ENCODE measurements at places on chromosomes 1 and 21.

- no peak for DNase-seq
These were observed 104.4 kb downstream of the GLIS1 start for GRCh38 chr1:53634571-53634979.

GRCh38 chr1:80375662-80376061 is 1369.1 kb upstream of the ADGRL4 start:
- DNase-seq = no peak

DNA sequence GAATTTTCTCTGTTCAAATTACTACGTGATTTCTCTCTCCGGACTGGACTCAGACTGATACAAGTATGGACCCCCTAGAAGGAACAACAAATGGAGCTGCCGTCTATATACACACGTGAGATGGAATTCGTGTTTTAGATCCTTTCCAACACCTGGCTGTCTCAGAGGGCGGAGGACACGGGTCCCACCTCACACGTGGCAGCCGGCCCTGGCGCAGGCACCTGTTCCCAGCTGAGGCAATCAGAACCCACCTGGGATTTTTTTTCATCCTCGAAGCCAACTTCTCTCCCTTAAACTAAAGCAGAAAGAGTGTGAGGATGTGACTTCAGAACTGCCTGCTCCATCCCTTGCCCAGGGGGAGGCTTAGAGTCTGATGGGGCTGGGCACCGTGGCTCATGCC is 34.1 kb upstream of the SCCPDH start:
- DNase-seq = no peak

DNA sequence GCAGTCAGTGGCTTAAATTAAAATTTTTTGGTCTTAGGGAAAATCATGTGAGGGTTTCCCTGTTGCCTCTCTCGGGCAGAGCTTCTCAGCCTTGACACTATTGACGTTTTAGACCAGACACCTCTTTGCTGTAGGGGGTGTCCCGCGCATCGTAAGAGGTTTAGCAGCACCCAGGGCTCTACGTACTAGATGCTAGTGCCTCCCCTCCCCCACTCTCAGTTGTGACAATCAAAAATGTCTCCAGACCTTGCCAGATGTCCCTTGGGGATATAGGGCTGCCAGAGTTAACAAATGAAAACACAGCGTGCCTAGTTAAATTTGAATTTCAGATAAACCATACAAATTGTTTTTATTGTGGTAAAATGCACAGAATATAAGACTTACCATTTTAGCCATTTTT is 293.3 kb downstream of the DISC1 start:
- no peak for DNase-seq

GRCh38 chr1:111561328-111561727 is 57.9 kb upstream of the ADORA3 start:
- DNase-seq = no peak

GRCh38 chr1:186648613-186649012 is 31.6 kb downstream of the PTGS2 start:
- no peak for DNase-seq

DNA sequence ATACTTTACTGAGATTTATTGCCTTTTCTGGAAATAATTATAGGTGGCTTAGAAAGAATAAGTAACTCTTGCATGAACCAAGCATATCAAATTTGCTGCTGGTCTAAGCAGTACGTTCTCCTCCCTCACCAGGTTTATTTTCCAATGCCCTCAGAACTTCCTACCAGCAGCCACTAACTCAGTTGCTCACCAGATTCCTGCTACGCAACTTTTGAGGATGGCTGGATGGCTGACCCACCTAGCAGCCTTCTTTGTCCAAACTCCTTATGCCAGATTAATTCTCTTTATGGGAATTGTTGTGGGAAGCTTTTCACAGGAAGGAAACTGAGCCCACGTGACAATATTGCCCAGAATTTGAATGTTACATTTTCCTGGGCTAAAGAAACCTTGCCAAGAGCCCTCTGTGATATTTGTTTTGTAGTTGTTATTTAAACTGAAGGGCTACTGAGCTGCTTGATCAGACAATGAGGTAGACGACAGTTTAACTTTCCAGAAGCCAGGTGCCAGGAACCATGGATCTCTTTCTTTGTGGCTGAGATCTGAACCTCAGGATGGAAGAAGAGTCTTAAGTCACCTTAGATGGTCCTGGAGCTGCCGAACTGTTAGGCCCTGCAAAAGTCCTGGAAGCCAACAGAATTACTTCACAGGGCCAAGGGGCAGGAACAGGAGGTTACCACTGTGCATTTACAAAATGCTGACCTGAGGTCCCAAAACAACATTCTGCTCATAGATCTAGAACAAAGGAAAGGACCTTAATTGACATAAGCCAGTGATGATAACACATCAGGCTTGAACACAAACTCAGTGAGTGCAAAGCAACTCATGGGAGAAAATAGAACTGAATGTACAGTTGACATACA is 85.5 kb upstream of the ATP1A1 start:
- DNase-seq = no peak

DNA sequence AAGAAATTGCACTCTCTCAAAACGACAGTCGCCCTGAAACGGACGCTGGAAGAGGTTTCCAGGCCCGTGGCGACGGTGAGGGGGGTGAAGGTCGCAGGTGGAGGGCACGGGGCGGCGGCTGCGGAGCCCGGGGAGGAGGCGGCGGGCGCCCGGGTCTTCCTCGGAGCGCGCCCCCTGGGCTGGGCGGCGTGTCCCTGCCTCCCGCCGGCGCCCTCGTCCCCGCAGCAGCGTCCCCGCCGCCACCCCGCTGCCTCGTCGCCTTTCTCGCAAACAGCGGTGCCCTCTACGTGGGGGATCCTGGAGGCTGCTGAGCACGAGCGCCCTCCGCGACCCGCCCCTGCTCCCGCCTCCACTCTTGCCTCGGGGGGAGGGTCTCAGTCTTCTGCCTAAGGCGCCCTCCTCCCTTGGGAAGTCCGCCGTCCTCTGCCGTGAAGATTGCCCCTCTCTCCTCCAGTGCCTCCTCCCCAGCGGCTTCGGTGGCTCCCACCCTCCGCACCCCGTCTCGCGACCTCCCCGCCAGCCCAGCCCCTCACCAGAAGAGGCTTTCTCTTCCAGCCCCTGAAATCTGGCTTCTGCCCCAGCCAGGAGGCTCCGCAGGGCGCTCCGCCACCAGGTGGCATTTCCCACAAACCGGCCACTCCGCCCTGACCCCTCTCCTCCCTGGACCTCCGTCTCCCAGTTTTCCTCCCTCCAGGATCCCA is 227.4 kb downstream of the SDCCAG8 start:
- no peak for DNase-seq

- DNase-seq = no peak
These were observed 283.5 kb upstream of the SGIP1 start for GRCh38 chr1:66250478-66250877.

- DNase-seq = no peak
These were observed 347.6 kb upstream of the AJAP1 start for GRCh38 chr1:4306559-4307467.

DNA sequence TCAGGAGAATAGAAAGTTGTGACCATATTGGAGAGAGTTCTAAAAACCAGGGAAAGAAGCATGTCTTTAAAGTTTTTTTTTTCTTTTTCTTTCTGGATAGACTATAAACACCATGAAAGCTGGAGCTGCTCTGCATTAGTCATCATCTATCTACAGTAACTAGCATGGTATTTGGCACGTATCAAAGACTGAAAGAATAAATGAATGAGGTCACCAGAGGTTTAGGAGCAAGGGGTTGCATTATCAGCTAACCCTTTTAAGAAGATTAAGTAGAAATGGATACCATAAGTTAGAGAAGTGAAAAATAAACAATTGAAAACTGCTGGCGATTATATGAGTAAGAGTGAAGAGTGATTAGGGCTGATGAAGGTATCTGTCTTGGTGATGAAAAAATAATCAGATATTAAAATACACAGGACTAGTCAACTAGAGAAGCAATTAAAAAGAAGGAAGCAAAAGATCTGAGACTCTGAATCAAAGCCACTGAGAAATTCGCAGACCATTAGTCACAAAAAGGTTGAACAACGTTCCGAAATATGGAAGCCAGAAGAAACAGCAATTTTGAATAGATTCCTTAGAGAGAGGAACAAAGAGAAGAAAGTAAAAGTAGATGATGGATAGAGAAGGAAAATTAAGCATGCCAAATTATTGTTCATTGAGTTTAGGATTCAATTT is 536.4 kb downstream of the DPYD start:
- DNase-seq = no peak

DNA sequence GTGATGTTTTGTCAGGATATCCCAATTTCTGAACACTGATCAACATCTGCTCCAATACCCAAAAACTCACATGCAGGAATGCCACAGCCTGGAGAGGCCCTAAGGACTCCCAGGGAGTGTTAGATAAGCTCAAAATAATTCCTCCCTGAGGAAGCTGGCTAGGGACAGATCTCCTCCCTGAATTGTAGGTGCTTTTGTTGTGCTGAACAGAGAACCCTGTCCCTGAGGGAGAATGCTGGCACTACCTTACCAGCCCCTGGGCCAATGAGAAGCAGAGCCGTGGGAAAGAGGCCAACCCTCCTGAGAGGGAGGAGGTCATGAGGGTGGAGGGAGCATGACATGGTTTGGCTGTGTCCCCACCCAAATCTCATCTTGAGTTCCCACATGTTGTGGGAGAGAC is 73.6 kb upstream of the PTGFRN start:
- DNase-seq = no peak

DNA sequence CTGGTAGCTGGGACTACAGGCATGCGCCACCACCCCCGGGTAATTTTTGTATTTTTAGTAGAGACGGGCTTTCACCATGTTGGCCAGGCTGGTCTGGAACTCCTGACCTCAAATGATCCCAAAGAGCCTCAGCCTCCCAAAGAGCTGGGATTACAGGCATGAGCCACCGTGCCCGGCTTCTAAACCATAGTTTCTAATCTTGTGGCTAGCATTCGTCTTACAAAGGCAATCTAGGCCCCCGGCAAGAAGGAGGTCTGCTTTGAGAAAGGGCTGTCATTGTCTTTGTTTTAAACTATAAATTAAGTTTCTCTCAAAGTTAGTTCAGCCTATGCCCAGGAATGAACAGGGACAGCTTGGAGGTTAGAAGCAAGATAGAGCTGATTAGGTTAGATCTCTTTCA is 10.3 kb upstream of the L1TD1 start:
- no peak for DNase-seq

DNA sequence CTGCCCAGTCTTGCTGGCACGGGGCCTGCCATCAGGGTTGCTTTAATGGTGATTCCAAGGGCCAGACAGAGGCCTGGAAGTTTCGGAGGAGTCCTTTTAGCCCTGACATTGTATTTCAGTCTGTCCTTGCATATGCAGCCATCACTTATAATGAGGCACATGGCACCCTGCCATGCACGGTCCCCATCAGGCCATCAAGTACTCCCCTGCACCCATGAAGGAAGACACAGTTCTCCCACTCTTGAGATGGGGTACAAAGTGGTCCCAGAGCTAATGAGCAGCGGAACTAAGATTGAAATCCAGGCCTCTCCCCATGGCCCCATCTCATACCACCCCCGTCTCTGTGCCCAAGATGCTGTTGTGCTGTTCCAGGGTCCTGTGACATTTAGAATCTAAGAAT is 596.6 kb downstream of the PTPRU start:
- DNase-seq = no peak

GRCh38 chr1:107439567-107439966 is 298.7 kb downstream of the NTNG1 start:
- no peak for DNase-seq

DNA sequence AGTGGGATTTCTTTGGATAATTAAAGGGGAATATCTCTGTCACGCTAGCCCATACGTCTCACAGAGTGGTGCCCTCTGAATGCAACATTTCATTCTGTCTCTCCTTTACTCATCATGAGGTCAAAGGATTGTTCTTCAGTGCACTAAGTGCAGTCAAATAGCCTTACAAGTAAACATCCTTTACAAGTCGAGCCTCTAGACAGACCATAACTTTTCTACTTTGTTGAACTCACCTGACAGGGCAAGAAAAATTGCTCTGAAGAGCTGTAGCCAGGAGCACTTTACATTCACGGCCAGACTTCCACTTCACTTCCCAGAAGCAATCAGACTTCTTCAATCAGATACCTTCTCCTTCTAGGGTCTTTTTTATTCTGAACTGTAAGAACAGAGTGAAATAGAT is 768.0 kb upstream of the TMPRSS15 start:
- no peak for DNase-seq

GRCh38 chr1:228007049-228007800 is 427 bp downstream of the WNT3A start:
- no peak for DNase-seq

GRCh38 chr1:174775621-174776020 is 224.1 kb upstream of the CACYBP start:
- DNase-seq = no peak

DNA sequence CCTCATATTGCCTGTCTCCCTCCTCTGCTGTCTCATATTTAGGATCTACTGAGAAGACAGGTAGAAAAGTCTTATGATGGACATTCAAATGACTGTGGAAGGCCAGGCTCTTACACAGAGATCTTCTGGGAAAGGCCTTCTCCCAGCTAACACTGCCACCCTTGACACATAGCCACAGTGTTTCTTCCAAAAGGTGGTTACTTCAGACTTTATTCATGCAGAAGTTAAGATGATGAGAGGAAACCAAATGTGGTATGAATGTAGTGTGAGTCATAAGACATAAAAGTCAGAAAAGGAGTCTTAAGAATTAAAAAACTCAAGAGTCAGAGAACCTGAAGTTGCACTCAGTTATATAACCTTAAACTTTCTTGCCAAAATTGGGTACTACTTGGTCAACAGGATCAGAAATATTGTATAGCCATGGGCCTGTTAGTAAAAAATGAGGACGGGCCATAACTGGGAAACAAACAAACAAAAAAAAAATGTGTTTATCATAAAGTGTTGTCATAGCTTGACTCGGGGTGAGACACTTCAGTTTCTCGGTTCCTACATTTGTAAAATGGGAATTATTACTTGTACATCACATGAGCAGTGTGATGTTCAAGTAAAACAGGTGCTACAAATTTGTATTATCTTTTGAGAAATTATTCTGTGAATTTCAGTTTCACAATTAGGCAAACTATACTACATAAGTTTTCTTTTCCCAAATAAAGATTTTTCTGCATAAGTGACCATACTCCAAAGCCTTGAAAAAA is 1.2 kb upstream of the DENND1B start:
- DNase-seq = no peak

GRCh38 chr1:32701421-32701911 is 1.1 kb downstream of the SYNC start:
- no peak for DNase-seq

GRCh38 chr21:38931291-38931690 is 125.6 kb downstream of the ETS2 start:
- DNase-seq = no peak

DNA sequence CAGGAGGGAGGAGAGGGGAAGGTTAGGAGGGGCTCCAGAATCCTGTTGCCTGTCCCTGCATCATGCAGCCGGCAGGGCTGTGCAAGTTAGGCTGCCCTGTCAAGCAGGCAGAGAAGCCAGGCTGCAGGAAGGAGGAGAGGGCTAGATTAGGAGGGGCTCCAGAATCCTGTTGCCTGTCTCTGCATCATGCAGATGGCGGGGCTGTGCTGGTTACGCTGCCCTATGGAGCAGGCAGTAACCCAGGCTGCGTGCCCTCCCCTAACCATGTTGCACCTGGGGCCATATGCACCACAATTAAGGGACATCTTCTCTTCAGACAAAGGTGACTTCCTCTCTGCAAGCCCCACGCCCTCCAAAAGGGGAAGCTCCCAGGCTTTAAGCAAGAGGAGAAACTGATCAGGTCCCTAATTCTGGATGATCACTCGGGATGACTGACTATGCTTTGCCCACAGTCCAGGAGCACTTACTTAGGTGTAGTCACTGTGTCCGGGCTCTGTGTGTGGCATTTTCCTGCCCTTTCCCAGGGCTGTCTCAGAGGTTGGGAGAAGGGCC is 457.4 kb downstream of the SETD4 start:
- DNase-seq = no peak

Data from caudate nucleus (tissue), 63 donors.